Mesothelial cell of epicardium (in vitro differentiated cells): ENCODE measurements at places on chromosomes 5 and 9.

DNA sequence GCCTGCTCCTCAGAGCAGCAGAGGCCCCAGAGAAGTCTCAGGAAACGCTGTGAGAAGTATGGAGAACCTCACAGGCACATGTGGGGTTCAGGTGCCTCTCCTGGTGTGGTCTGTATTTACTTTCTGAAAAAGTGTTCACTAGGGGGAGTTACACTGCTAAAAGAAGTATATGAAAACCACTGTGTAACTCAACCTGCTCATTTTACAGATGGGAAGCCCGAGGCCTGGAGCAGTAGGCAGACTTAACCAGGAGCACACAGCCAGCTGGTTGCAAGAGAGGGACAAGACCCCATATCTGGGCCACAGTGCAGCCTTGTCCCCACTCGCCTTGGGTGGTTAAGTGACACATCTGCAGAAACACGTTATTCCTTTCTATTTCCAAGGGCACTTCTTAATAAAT lies 112.8 kb upstream of the SAP30L start:
- no peak for DNase-seq

- no peak for DNase-seq
Measured at GRCh38 chr5:146796911-146797310, 81.6 kb downstream of the PPP2R2B start.

GRCh38 chr9:78714576-78714975 lies 417.7 kb downstream of the PSAT1 start:
- DNase-seq = no peak

- no peak for DNase-seq
Measured at GRCh38 chr5:140143521-140144258, 18.0 kb downstream of the IGIP start.

- DNase-seq = no peak
Measured at GRCh38 chr9:130288393-130288792, 22.8 kb downstream of the HMCN2 start.

DNA sequence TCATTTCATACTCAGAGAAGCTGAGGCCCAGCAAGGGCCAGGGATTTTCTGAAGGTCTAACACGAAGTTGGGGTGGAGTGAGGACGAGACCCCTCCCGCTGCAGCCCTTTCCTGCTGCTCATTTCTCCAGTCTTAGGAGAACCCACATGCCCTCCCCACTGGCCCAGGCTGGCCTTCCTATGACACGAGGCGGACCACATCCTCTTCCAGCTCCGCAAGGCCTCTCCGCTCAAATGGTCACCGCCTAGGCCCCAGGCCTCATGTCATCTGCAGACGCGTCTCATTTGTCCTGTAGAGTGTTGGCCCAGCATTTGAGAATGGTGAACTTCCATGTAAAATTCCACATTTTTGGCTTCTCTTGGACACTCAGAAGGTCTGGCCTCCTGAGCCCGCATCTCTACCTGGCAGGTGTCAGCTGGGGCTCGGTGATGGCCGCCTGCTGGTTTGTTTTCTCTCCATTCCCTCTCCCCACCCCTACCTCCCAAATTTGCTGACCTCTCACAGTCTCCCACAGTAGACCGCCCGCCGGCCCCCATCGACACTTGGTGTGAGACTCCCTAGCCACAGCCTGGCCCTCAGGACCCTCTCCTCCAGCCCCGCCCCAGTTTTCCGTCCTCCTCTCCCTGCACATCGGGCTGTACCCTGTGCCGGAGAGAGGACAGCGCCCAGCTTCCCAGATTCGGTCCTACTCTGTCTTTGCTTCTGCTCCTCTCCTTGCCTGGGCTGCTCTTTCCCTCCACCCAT lies 51.7 kb downstream of the ERGIC1 start:
- DNase-seq = no peak

DNA sequence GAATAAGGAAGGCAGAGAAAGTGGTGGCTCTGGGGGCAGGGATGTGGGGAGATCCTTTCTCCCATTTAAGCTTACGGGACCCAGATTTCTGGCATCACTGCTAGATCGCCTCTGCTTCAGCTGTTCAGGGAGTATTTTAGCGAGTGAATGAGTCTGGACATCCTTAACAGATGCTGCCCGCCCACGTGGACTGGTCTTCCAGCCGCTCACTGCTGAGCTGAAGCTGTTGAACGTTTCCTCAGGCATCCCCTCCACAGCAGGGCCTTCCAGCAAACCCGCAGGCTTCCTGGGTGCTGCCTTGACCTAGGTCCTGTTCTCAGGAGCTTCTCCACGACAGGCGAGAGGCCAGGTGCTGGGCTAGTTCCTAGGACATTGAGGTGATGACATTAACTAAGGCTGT lies 144.4 kb upstream of the EFNA5 start:
- DNase-seq = no peak

GRCh38 chr9:109295221-109296130 lies 25.4 kb downstream of the EPB41L4B start:
- no peak for DNase-seq

DNA sequence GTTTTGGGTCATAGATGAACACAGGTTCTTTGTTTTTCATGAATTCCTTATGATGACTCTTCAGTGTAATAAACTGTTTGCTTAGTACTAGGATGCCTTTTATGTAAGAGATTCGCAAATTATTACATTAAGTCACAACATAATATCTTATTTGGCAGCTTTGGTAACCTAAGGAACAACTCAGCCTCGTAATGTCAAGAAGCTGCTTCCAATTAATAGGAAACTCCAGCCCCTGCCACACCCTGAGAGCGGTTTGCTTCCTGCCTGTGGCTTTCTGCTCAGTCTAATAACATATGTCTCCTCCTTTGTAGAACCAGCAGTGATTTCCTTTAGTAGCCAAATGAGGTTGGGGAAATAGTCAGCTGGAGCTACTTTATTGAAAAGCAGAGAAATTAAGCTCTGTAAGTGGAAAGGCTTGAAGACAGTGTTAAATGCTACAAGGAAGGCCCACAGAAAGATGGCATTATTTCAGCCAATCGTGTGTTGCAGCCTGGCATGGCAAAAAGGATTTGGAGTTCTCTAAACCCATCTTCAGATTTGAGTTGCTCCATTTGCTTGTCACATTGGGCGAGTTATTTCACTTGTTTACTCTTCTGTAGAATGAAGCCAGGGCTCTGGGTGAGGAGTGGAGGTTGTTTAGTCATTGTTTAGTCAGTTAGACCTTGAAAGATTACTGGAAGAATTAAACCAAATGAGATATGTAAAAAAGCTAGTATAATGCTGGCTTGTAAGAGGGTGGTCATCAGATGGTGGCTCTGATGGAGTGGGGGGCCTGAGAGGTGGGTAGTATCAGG lies 54.1 kb downstream of the MTAP start:
- DNase-seq = no peak

GRCh38 chr9:105531530-105531929 lies 26.4 kb upstream of the FKTN start:
- DNase-seq = no peak
